ENCODE measurements at places on chromosomes 2 and 18. TPM values are rescaled to one million over a fixed set of nuclear protein-coding genes. Genes with fewer than 3 reads are reported as not detected.
A peak's percentile ranks its signal among the peaks of the same experiment; 100 is the strongest.

DNA sequence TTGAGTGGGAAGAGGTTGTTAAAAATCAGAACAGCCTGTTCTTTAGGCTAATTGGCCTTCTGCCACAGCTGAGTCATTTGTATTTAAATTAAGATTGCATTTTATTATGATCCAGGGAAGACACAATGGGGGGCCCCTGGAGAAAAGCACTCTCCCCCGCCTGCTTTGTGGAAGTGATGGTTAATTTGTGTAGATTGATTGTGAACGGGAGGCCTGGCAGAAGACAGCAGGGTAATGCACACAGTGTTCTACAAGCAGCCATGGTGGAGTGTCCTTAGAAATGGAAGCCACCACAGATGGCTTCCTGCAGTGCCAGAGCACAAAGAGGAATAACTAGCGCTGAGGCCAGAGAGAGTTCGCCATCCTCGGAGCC is 19.6 kb downstream of the RAMP1 start:
- peak; percentile 34 for DNase-seq

Gene CPLX4
- not detected for total RNA-seq

- no peak for DNase-seq
Observed at GRCh38 chr2:239495791-239496233, 95.0 kb upstream of the HDAC4 start.

Gene SPHKAP
- total RNA-seq, result 15.6 TPM

DNA sequence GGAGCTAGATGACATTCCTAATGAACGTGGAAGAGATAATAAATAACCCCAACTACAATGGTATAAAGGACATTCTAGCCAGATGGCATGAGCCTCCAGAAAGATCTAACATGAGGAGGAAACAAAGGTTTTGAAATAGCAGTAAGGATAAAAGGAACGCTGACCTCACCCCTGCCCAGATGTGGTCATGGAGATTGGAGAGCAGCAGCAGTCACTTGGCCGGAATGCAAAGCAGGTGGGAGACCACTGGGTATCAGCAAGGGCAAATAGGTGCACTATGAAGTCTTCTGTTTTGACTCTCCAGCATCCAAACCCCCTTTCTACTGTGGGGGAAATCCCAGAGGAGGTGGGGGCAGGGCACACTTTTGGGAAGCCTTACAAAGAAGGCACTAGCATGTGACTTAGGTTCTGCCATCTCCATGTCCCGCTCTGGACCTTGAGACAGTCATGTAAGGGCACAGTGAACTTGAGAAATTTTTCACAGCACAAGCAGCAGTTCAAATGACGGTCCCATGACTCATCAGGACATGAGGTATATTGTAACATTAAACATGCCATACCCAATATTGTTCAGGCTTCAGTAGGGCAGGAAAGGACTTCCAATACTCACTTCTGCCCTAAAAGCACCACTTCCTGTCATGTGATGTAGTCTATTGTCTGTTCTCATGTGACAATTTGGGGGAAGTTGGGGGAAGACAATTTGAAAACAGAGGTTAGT is 55.2 kb downstream of the METTL4 start:
- DNase-seq, result no peak

Gene VWA3B
- total RNA-seq, result 0.59 TPM

DNA sequence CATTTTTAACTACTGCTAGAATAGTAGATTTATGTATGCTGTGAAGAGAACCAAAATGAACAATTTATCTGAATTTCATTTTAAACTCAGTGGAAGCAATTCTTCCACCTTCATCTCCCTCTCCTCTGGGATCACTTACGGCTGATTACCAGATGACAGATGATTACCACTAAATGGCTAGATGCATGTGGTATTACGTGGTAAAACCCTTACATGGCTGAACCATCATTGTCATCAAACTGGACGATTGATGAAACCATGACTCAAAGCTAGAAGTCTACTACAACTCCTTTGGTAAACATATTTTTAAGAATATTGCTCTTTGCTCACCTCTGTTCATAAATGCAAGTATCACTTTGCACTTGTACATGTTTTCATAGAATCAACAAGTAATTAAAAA is 48.5 kb upstream of the DOCK10 start:
- DNase-seq, result no peak

- no peak for DNase-seq
Observed at GRCh38 chr2:181203916-181204315, 223.5 kb downstream of the UBE2E3 start.

Gene DTNA
- 374 TPM for total RNA-seq

- no peak for DNase-seq
Observed at GRCh38 chr2:240319855-240320203, 115.6 kb upstream of the GPC1 start.

- DNase-seq, result no peak
Observed at GRCh38 chr2:19216676-19217602, 141.5 kb downstream of the OSR1 start.

DNA sequence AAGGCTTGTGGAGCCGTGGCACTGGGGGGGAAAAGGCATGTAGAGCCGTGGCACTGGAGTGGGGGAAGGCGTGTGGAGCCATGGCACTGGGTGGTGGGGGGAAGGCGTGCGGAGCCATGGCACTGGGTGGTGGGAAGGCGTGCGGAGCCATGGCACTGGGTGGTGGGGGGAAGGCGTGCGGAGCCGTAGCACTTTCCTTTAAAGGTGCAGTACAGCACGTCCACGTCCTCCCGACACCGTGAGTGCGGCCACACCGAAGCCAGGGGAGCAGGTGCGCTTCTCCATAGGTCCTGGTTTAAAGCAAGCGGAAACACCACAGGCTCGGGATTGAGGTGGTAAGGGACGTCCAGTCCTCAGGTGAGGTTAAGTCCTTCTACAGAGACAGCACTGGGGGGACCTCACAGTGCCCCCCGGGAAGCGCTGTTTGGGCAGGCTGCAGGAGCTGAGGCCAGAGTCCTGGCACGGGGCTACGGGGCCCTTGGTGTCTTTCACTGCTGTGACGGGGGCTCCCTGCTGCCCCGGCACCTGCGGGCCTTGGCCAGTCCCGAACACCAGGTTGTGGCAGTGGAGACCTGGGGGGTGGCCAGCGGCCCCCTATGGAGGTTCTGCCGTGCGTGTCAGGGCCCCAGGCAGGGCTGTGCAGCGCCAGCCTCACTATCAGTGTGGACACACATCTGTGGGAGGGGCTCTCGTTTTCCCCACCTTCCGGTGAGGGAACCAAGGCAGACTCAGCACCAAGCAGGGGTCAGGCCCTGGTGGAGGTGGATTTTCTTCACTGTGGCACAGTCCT is 93.0 kb upstream of the CTDP1 start:
- DNase-seq, result peak; percentile 26

DNA sequence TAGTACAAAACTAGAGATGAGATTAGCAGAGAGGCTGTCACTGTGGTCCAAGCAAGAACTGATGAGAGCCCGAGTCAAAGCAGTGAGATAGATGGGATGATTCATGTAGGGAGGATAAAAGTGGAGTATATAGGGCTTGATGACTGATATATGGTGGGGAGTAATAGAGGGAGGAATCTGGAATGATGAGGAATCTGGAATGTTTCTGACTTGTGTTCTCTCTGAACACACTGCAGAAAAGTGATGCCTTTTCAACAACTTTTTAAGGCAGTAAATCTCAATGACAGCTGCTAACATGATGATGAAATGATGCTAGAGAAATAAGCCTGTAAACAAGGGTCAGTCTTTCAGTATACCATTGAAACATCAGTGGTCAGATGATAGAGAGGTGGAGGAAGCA is 143.5 kb upstream of the SP5 start:
- DNase-seq, result no peak

DNA sequence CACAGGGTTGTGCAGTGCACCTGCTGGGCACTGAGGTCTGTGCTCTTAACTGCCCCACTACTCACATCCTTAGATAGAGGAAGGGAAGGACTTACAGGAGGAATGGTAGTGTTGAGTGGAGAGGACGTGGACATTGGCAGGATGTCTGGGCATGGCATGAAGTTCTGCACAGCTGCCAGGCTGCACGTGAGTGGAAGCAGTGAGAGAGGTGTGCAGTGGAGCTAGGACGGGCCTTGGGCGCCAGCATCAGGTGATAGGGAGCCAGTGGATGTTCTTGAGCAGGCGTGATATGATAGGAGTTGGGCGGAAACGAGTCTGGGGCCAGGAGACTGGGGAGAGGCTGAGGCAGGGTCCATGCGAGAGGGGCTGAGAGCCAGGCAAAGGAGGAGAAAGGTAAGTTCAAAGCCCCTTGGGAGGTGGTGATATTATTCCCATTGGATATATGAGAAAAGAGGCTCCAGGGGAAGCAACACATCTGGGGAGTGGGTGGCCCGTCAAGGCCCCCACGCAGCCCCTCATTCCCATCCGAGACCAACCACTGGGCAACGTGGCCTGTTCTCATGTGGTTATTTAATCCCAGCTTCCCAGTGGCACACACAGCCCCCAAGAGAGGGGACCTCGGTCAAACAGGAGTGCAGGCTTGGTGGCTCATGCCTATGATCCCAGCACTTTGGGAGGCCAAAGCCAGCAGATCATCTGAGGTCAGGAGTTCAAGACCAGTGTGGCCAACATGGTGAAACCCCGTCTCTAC is 45.7 kb upstream of the SNED1 start:
- no peak for DNase-seq

DNA sequence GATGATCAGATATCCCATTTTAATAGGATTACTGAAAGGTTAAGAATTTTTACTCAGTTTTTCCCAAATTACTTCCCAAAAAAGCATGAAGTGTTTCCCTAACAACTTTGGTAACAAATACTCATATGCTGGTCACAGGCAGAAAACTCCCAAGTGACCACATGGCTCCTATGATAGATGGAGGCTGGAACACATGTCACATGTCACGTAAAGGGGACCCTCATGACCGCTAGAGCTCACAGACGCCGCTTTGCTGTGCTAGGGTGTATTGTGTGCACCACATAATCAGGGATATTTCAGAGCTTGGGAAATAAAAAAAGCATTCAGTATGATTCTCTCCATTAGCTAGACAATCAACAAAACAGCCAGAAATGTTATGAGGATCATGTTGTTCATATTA is 228.2 kb downstream of the TMEM163 start:
- DNase-seq, result no peak

DNA sequence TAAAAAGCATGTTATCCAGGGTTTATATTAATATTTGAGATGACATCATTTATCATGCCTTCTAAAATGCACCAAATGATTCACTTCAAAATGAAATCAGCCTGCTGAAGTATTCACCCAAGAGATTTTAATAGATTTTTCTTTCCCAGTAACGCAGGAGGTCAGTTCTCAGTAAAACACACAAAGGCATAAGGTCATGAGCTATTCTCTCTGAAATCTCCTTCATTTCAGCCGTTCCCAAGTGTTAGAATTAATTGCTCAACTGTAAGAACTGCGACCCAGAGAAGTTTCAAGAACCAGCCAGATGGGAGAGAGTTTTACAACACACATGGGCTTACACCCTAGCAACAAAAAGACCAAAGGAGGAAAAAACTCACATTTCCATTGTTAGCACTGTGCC is 84.2 kb upstream of the PHLPP1 start:
- no peak for DNase-seq

DNA sequence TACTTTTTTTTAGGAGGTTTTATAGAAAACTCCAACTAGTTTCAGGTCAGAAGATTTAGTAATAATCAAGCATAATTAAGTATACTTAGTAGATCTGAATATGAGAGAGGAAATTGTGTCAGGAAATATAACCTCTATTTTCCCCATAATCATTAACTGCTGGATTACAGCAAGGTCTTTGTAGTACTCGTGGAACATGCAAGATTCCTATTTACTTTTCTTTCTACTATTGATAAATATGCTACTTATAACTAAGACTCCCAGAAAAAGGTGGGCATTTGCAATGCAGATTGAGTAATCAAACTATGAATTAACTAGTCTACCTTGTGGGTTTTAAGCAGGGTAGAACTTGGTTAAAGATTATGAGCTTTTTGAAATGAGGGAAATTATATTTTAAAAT is 570.1 kb downstream of the LRP1B start:
- no peak for DNase-seq

Gene HOXD4
- total RNA-seq, result not detected

DNA sequence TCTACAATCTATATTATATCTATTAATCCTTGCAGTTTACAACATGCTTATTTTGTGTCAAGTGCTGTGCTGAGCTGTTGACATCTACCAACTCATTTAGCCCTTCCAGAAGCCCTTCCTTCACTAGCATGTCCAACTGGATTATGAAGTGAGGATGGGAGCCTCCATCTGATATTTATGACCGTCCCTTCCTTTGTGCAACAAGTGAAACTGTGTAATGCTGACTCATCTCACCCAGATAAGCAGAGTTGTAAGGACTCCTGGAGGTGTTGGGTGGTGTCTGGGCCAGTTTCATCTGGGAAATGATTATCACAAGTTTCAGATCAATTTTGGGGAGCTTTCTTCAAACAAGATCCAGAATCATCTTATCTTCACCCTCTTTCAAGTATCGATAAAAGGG is 156.6 kb upstream of the ETAA1 start:
- no peak for DNase-seq

DNA sequence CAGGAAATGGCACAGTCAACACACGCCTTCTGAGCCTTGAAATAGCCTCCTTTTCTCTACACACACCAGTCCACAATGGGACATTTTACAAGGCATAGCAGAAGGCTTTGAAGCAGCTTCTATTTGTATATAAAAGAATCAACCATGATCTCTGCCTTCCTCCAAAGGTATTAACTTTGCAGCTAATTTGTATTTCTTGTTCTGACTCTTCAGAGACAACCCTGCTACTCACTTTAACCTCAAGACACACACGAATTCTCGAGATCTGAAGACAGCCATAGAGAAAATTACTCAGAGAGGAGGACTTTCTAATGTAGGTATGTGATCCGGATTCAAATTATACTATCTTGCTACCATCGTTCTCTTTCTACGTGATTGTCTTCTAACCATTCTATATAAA is 104.6 kb downstream of the VIT start:
- no peak for DNase-seq

- no peak for DNase-seq
Observed at GRCh38 chr2:203407496-203407895, 79.3 kb downstream of the ABI2 start.

GRCh38 chr2:165149439-165149838 is 54.4 kb downstream of the SCN3A start:
- no peak for DNase-seq

DNA sequence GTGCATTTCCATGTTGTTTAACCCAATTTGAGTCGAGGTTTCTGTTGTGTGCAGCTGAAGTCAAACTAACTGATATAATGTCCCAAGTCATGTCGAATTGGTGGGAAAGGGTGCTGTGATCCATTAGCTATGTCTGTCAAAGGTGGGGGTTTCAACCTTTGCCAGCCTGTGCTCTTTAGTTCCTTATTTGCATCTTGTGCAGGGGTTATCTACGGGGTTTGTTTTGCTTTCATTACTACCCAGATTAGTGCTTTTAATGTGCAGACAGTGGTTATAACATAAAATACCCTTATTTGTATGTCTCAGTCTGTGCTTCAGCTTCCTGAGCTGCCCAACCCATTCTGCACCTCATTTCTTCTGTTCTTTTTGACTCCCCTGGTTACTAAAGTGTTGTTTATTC is 271.9 kb upstream of the CXCR4 start:
- DNase-seq, result no peak

GRCh38 chr2:69780921-69781320 is 39.0 kb downstream of the ANXA4 start:
- no peak for DNase-seq

Gene INHA
- total RNA-seq, result 2.0 TPM

Measured in dorsolateral prefrontal cortex (tissue), 122 donors.